ENCODE measurements at places on chromosomes 4 and X.
A peak's percentile ranks its signal among the peaks of the same experiment; 100 is the strongest.

DNA sequence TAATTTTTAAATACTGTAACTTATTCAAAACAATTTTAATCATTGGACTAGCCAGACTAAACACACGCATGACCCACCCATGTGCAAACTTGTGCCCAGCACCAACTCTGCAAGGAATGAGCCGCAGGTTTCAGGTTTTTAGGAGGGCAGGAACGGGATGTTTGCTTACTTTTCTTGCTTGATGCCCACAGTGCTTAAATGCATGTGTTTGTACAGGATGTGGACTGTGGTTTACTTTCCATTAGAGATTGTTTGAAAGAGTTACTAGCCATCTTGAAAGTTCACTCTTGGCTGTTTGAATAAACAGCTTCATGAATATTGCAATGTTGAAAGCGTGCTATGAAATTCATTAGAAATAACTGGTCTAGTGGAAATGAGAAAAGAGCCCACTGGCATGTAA is 83.3 kb downstream of the STK32B start:
- DNase-seq = no peak

DNA sequence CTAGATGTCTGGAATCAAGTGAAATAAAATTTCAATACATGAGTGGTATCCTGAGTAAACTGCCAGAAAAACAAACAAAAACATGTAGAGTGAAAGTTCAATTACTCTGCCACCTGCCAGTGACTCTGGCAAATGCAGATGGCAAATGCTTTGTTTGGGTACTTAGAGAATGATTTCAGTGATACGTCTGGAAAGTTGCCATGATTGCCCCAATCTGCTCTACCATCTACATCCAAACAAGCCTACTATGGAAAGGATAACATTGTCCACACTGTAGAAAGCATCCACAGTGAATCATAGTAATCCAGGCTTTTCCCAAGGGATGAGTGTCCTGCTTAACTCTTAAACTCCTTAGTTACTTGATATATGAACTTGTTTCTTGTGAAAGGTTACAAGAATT is 3.4 kb downstream of the SPATA4 start:
- DNase-seq = no peak

- DNase-seq = no peak
Measured at GRCh38 chr4:87038837-87039615, 104.2 kb downstream of the AFF1 start.

GRCh38 chrX:110228453-110228852 is 89.4 kb downstream of the AMMECR1 start:
- DNase-seq = no peak

- DNase-seq = peak; percentile 74
Measured at GRCh38 chr4:124018383-124019317, 622.1 kb downstream of the SPRY1 start.

GRCh38 chrX:10754445-10754844 is 134.1 kb upstream of the MID1 start:
- DNase-seq = no peak

DNA sequence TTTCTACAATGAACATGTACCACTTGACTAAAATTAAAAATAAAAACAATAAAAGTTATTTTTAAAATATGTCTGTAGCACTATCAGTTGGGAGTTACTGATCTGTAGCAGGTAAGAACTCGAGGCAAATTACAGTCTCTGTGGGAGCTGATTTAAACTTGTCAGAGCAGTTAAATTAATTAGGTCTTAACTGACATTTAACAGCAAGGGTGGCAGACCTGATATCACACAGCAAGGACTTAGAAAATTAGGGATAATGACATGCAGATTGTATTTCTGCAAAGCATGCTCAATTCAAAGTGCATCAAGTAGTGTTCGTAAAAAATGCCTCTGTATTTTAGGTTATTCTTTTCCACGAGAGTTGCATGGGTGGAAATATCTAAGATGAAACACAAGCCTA is 208.9 kb downstream of the SPATA18 start:
- no peak for DNase-seq

DNA sequence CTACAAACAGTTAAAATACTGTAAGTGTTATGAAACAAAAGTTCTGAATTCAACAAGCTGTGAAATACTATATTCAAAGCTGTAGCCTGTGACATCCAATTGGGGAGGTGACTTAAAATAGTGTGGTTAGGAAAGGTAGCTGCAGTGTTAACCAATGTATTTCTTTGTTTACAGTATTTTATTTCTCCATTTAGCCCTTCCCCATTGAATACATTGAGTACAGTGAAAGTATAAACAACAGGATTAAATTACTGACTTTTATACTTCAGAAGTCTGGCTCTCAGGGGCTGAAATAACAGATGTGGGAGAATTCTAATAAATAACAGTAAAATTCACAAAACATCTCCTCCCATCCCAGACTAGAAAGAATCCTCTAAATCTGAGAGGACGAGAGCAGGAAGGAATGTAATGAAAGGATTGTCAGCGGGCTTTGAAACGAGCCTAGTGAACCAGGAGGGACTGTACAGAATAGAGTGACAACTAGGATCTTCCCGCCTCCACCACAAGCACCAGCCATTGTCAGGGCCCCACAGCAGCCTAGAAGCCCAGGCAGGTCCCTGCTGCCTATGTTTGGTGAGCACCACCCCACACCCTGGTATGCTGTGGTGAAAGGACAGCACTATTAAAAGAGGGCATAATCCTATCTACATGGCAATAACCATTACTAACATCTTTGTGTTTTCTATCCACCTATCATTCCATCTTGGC is 73.7 kb downstream of the SPCS3 start:
- DNase-seq = no peak

- DNase-seq = no peak
Measured at GRCh38 chr4:154998284-154998683, 210.2 kb upstream of the NPY2R start.

- no peak for DNase-seq
Measured at GRCh38 chrX:18575744-18576143, 96.2 kb downstream of the RS1 start.

DNA sequence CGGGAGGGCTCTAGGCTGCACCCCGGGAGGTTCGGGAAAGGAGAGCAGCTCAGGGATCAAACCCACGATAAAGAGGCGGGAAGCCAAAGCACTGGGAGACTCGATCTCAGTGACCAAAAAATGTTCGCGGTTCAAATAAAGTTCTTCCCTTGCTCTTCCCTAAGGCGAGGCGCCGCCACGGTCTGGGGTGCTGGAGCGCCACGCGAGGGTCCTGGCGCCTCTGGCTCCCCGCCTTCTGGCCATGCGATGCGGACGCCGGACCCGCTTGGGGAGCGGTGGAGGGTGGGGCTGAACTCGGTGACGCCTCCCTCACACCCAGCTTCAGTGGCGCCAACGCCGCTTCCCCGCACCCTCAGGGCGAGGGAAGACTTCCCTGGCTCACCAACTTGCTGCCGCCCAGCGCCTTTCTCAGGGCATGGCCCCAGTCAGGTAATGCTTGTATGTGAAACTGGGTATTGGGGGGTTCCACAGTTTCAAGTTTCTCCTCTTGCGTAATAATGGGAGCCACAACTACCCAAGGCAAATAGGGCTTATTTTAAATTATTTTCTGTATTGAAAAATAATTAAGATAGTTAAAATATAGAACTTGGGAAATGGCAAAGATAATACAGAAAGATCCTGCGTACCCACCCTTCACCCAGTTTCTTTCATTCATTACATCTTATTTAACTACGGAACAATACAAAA is at the start of gene QRFPR:
Gene QRFPR, minus strand, starts transcription at position 243 of the 687 bp plus-strand sequence. CDS start 371 bp downstream, outside the sequence.
- peak; percentile 3 for DNase-seq

- peak; percentile 55 for DNase-seq
Measured at GRCh38 chrX:13469963-13470684, 99.3 kb upstream of the EGFL6 start.

- no peak for DNase-seq
Measured at GRCh38 chr4:136634121-136634520, 898.2 kb downstream of the PCDH18 start.

DNA sequence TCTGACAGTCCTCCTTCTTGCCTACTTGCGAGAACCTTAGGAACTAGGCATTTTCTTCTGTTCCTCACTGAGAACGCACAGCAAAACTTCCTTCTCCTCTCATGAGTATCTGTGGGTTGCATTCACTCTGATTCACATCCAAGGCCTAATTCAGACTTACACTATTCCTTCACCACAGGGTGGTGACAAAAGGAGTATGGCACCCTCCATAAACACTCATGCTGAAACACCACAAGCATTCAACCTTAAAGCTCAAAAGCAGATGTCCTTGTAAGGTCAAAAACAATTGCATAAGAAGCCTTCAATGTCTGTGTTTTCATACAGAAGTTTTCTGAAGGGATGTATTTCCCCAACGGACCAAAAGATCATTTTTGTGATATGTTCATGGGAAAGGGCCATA is 147.3 kb downstream of the CORIN start:
- DNase-seq = no peak

- peak; percentile 9 for DNase-seq
Measured at GRCh38 chrX:100863326-100863864, 10.8 kb downstream of the NOX1 start.

GRCh38 chr4:47974566-47974965 is 41.9 kb downstream of the CNGA1 start:
- no peak for DNase-seq

GRCh38 chrX:110786486-110786885 is 9.1 kb downstream of the CHRDL1 start:
- no peak for DNase-seq

DNA sequence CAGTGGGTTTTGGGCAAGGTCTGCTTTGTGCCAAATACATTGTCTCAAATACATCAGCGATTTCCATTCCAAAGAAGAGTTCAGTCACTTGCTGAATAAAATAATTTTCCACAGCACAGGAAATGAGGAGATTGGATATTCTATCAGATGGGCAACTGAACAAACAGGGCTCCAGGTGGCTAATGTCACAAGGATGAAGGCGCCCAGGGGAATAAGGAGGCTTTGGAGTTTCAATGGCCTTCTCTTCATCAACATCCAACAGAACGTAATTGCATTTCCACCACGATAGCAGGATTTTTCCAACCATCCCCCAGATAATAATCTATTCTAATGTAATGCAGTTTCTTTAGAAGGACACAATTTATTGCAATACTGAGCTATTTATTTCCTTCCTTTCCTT is 104.7 kb upstream of the KLHL13 start:
- DNase-seq = no peak

DNA sequence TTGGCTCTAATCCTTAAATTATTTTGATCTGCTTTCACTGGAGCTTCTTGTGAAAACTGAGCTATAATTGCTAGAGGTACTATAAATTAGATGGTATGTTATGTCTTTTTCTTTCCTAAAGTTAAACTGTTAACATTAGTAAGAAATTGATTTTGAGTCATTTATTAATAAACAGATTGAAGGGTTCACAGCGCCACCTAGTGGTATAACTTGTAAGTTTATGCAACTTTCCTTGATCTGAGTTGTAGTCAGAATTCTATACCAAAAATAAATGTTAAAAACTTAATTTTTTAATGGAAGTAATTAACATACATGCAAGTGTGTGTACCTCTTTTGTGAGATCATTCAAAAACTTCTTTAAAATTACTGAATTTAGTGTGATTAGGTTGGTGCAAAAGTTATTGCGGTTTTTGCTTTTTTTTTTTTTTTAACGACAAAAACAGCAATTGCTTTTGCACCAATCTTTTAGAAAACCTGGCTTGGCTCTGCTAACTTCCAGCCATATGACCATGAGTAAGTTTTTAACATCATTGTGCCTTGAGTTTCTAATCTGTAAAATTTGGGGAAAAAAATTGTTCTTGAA is 151.5 kb downstream of the CENPC start:
- DNase-seq = peak; percentile 74

GRCh38 chr4:560731-561291 is 15.3 kb downstream of the TMEM271 start:
- DNase-seq = no peak

DNA sequence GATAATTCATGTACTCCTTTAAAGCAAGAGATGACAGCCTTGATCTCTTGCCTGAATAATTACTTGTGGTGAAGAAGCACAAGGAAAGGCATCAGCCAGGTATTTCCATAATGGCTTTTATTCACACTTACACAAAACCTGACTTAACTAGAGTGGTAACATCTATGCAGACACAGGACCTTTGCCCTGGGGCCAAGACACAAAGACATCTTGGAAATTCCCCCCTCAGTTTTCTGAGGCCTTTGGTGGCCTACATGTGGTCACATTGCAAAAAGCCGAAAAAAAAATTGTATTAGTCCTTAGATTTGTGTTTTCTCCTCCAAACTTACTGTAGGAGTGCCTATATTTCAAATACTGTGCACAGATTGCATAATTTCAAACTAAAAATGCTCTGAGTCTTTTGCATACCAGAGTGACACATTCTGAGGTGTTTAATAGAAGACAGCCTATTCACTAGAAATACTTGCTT is 172.4 kb downstream of the PDGFC start:
- DNase-seq = no peak

- no peak for DNase-seq
Measured at GRCh38 chr4:170729236-170729635, 639.5 kb upstream of the AADAT start.

DNA sequence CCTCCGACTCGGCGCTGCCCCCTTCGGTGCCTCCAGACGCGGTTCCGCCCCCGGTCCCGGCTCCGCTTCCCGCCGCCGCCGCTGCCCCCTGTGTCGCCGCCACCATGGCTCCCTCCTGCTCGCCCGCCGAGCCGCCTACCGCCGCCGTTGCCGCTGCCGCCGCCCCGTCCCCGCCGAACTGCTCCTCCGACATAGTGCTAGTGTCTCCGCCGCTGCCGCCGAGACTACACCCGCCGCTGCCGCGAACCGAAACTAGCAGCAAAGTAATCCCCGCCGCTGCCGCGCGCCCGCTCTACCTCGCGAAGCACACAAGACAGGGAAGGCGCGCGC is 340 bp downstream of the HNRNPD start:
- no peak for DNase-seq

- no peak for DNase-seq
Measured at GRCh38 chr4:107654694-107655093, 65.3 kb downstream of the PAPSS1 start.

DNA sequence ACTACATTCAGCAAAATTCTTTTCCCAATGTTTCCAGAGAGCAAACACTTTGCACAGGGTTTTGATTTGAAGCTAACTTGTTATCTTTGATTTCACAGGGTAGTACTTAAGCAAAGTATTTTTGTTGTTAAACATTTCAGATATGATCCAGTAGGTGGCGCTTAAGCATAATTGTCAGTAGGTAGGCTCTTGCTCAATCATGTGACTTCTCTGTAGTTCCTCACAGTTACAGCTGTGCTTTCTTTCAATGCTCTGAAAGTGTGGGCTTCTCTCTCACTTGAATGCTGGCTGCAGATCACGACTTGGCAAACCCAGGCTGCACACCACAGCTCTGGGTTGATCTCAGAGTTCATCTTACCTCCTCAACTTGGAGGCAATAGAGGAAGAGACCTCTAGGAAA is 1016.5 kb downstream of the SH3BGRL start:
- DNase-seq = peak; percentile 70

GRCh38 chr4:156615066-156615531 is 356.5 kb downstream of the PDGFC start:
- DNase-seq = no peak

- DNase-seq = no peak
Measured at GRCh38 chrX:99480728-99481127, 929.3 kb downstream of the PCDH19 start.

- DNase-seq = no peak
Measured at GRCh38 chr4:174579421-174579820, 57.1 kb upstream of the HPGD start.

Data from hematopoietic multipotent progenitor cell treated with erythropoietin and hydrocortisone succinate and interleukin-3 and kit ligand, for 4 days (in vitro differentiated cells).